Mammary epithelial cell (primary cell): ENCODE measurements at places on chromosomes 7 and 10.

- peak; percentile 68 for DNase-seq
Observed at GRCh38 chr7:151459726-151460473, 20.0 kb upstream of the CRYGN start.

- DNase-seq: no peak
Observed at GRCh38 chr10:131899695-131900349, 986 bp upstream of the PPP2R2D start.

GRCh38 chr10:125316436-125316835, 156.1 kb upstream of the CTBP2 start:
- DNase-seq: peak; percentile 12

GRCh38 chr7:94178230-94178629, 174.1 kb upstream of the BET1 start:
- DNase-seq: no peak
